ENCODE measurements at places on chromosomes 4 and X.
A peak's percentile ranks its signal among the peaks of the same experiment; 100 is the strongest.

- DNase-seq, result no peak
Observed at GRCh38 chrX:11056322-11057176, 54.6 kb upstream of the HCCS start.

DNA sequence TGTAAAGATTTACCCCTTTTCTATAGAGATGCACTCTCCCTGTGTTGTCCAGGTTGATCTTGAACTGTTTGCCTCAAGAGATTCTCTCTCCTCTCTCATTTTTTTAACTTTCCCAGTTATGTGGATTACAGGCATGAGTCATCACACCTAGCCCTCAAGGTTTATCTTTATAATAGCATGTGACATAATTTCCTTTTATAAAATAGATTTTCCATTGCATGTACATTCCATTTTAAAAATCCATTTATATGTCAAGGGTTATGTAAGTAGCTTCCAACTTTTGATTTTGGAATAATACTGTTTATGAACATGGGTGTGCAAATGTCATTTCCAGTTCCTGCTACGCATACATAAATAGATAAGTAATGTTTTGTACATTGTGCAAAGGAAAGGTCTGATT is 20.6 kb downstream of the ZNF721 start:
- no peak for DNase-seq

DNA sequence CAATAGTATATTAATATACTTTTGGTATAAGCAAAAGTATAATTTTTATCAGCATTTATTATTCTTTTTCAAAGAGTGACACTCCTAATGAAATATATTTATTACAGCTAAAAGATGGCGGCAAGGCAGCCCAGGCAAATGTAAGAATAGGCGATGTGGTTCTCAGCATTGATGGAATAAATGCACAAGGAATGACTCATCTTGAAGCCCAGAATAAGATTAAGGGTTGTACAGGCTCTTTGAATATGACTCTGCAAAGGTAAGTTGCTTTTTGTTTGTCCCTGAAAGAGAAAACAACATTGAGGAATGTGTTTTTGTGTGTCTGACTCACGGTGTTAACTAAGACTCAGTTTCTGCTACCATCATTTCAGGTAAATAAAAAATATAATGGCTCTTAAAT is 71.9 kb downstream of the PDLIM5 start:
- no peak for DNase-seq

GRCh38 chrX:104315555-104315954 is 60.8 kb upstream of the ESX1 start:
- no peak for DNase-seq

GRCh38 chr4:84258905-84259830 is 239.9 kb downstream of the NKX6-1 start:
- DNase-seq, result no peak

GRCh38 chrX:138939038-138939437 is 227.5 kb upstream of the FGF13 start:
- no peak for DNase-seq

DNA sequence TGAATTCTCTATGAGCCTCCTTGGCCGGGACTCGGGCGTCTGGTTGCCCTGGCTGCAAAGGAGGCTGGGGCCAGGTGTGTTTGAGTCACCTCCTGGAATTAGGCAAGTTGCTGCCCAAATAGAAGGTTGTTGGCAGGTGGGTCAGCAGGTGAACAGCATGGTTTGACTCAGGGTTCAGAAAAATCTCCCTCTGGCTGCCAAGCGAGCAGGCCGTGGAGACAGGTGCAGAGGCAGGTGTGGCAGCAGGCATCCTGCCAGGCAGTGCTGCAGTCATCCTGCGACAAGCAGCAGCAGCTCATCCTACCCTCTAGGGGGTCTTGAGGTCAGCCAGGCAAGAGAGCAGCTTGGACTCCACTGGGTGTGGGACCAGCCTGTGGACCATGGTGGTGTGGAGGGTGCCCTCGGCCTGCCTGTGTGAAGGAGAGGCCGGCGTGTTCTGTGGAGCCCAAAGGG is 8.2 kb downstream of the MSANTD1 start:
- no peak for DNase-seq

DNA sequence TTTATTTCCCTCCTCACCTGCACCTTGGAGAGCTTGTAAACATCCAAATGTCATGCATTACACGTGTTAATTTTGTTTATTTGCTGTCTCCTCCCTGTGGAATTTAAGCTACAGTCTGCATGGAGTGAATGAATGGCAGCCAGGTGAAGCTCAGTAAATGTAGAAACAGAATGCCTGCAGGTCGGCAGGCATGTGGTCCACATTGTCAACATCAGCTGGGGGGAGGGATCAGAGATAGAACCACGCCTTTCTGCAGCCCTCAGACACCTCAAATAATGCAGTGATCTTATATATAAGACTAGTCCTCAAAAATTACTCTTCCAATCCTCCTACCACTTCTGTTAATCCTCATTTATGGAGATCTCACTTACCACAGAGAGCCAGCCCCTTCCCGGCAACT is 131.2 kb upstream of the KIT start:
- no peak for DNase-seq

DNA sequence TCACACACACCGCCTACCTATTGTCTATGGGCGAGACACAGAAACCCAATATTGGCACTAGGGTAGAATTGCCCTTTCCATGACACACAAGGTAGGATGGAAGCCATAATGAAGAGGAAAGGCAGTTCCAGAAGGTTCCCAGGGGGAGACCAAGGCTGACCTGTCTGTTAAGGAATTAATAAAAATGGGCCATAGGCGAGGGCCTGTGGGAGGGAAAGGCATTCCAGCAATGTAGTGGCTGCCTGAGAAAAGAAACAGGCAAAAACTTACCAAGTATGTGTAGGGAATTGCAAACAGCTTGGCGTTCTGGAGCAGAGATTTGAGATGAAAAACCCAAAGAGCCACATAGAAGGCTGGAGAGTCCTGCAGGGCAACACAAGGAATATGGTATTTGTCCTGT is 19.1 kb downstream of the MAGED2 start:
- DNase-seq, result peak; percentile 3

DNA sequence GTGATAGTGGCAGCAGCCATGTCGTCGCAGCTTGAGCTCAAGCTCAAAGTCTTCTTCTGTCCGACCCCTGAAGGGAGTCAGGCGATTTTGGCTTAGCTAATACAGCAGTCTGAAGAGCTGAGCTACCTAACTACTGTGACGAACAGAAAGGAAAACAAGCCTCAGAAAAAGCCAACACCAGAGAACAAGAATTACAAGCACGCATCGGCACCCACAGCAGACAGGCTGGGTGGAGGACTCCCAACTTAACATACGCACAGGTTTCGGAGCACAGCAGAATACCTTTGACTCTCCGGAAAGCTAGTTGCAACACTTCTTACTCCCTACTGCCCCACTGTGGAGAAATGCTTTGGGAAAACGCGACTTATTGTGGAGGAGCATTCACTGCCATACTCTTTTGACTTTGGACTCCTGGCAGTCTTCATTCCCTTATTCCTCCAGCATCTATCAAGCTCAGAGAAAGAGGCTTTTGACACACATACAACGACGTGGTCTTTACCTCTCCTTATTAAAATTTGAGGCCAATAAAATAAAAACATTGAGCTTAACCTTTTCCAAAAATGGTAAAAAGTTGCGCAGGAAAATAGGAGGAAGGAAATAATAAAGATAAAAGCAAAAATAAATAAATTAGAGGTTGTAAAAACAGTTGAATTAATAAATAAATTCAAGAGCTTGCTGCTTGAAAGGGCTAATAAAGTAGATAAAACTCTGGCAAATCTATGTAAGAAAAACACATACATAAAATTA is 41.3 kb upstream of the GPC3 start:
- peak; percentile 7 for DNase-seq

DNA sequence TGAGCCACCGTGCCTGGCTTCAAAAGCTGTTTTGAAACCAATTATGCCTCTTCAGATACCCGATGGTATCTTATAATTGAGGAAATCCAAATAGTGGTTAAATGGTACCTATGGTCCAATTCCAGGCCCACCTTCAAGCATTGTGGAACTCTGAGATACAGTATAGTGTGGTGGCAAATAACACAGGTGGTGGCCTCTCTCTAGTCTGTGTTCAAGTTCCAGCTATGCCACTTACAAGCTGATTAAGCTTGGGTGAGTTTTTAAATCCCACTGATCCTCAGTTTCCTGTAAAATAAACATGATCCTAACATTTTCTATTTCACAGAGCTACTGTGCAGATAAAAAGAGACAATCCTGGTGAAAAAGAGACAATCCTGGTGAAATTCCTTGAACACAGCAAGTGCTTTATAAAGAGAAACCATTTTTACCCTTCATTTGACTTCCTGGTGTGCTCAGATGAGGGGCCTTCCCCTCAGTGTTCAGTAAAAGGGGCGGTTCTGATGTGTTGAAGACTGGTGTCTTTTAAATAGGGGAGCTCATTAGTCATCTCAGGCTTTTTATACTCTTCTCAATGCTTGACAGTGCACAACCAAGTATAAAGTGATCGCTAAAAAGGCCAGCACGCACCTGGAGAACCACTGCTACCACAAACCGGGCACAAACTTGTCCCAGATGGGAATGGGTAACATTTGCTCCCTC is 30.8 kb upstream of the CD40LG start:
- DNase-seq, result peak; percentile 49

GRCh38 chrX:68443155-68443868 is 10.0 kb upstream of the OPHN1 start:
- no peak for DNase-seq

DNA sequence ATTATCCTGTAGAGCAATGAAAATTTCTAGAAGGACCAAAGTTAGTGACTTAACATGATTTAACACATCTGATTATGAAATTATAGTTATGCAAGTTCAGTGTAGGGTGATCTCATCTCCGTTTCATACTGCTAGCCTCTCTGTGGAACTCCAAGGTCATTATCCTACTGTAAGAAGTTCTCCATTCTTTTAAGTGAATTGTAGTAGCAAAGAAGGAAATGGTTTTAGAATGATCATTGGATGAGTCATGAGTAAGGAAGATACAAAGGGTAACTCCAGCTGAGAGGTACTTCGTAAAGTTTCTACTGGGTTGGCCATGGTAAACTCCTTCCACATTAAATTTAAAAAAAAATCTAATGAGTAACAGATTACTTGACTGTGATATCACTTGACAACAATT is 215.0 kb upstream of the GIMD1 start:
- no peak for DNase-seq

- DNase-seq, result peak; percentile 9
Observed at GRCh38 chr4:91990726-91991125, 313.0 kb upstream of the GRID2 start.

DNA sequence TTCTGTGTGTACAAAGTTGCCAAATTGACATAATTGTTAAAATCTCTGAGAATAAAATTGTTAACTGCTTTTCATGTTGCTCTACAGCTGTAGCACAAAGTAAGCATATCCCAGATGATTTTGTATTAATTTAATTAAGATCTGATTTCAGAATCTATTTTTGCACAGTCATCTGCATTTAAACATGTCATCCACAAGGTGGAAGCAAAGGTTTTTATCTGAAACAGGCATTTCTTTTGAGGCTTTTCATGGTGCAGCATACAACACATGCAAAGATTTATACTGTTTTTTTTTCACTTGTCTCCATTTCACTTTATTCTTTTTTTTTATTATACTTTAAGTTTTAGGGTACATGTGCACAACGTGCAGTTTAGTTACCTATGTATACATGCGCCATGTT is 51.2 kb downstream of the GC start:
- peak; percentile 23 for DNase-seq

GRCh38 chr4:127145006-127145540 is 487.7 kb upstream of the INTU start:
- no peak for DNase-seq

DNA sequence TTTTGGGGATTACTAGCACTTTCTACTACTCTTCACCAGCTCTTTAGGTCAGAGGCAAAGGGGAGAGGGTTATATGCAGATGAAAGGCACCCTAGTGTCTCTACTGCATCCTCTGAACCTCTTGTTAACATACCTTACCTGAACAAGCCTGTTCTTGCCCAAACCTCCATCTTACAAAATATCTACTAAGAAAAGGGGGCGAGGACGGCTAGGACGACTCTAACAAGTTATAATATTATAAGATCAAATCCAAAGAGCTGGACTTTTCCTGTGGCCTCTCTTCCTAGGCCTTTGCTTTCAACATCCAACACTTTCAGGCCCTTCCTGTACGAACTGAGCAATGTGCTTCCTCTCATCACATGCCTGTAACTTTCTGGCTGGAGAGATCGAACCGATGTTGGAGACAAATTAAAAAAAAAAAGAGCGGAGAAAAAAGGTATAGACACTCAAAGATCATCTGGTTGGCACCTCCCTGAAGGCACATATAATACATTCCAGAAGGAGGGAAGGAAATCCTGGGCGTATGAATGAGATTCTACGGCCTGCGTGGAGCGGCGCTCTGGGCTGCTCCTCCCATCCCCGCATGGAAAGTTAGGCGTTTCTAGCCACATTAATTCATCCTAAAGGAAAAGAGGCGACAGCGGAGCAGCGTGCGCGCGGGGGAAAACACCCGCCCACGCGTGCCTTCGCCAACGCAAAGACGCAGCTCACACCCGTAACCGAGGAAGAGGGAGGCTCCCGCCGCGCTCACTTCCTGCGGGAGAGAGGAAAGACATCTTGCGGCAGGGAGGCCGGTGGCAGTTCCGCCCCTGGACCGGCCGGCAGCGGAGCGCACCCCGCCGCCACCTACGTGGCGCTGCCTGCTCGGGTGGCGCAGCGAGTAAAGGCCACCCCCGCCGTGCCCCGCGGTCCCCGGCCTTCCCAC is 808 bp downstream of the PRDM5 start:
- no peak for DNase-seq

DNA sequence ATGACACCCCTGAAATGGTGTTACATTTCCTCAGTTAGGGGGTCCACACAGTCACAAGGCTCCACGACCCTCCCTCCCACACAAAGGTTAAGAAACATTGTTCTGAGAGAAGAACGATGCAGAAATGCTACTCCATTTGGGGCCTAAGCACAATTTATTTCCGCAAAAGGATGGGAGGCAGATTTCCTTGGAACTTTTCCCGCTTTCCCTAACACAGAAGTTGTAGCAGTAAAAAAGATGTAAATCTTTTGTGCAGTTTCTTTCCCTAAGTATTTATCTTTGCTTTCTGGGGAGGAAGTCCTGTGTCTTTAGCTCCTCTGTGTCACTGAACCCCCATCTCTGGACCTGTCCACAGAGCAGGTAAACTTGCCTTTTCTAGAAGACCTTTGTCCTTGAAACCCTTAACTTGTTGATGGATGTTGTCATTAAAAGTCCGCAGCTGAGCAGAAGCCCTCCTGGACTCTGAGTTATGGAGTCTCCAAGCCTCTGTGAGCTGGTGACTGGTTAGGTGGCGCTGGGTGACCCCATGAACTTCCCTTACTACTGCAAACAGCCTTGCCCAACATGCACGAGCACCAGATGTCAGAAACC is 67.2 kb upstream of the SHISA3 start:
- DNase-seq, result no peak

DNA sequence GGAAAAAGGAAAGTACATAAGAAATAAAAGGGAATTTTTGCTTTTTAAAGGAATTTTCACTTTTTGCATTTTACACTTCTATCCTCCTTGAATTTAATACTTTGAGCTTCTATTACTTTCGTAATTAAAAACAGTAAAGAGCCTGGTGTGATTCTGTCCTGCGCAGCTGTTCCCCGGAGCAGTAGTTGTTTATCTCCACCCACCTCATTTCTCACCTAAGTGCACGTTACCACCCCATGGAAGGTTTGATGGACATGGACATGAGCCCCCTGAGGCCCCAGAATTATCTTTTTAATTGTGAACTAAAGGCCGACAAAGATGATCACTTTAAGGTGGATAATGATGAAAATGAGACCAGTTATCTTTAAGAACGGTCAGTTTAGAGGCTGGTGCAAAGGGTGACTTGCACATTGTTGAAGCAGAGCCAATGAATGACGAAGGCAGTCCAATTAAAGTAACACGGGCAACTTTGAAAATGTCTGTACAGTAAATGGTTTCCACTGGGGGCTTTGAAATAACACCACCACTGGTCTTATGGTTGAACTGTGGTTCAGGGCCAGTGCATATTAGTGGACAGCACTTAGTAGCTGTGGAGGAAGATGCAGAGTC is 52.1 kb upstream of the TEX13D start:
- DNase-seq, result no peak
